T-helper 22 cell (primary cell): ENCODE measurements at places on chromosomes 7 and 10.

- no peak for DNase-seq
Measured at GRCh38 chr10:33460505-33461294, 126.2 kb upstream of the NRP1 start.

DNA sequence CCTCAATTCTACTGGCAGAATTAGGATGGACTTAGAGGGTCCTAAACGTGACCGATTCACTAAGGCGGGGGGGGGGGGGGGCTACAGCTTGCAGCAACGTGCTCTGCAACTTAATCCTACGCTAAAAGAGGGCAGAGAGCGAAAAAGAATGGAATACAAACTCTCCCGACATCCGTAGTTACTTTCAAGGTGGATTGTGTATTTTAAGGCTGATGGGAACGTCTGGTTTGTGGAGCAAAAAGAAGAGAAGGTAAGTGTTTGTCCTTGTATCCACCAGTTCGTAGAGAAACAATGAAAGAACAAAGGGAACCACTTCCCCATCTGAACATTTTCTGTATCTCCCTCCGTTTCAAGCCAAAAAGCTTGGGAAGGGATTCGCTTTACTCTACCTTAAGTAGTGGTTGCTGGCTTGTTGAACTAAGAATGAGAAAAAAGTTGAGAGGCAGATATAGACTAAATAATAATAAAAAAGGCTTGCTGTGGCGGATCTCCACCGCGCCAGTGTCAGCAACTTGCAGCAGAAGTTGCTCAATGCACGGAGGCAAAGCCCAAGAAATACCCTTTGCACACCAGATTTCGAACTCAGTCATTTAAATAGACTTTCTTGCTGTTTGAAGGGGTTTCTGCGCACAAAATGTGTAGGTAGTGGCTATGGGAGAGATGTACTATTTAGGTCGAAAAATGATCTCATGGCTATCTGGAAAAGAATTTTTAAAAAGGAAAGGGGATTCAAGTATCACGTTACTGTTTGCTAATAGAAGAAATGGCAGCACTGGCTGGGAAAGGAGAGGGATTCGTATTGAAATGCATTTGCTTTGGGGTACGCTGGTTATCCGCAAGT, 736 bp downstream of the SKIDA1 start:
- DNase-seq = no peak

DNA sequence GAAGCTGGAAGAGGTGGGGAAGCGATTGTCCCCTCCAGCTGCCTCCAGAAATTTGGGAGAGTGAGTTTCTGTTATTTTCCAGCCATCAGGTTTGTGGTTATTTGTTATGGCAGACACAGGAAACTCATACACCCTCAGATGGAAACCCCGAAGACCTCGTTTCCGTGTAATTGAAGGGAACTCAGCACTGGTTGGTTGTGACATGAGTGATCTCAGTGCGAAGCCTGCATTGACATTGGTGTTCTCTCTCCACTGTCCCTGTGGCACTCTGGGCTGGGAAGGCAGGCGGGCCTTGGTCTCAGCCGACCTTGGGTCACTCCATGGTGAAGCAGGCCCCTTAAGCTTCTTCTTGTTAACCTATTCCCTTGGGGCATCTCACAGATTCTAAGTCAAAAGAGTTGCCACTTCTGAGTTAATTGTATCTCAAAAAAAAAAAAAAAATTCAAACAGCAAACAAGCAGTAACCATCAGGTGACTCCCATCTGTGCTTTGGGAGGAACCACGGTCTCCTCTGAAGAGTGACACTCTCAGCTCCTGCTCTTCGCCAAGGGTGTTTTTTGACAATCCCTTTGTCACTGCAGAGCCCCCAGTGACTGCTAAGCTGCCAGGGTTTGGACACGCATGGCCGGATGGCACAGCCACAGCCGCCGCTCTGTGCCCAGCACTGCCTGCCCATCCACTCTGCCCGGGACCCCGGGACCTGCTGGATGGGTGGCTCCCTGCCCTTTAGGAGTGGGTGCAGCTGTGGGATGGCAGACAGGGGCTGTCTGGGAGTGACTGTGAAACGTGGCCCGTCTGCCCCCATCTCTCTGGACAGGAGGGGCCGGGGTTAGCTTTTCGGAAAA, 233.6 kb downstream of the PRPF18 start:
- DNase-seq = no peak

DNA sequence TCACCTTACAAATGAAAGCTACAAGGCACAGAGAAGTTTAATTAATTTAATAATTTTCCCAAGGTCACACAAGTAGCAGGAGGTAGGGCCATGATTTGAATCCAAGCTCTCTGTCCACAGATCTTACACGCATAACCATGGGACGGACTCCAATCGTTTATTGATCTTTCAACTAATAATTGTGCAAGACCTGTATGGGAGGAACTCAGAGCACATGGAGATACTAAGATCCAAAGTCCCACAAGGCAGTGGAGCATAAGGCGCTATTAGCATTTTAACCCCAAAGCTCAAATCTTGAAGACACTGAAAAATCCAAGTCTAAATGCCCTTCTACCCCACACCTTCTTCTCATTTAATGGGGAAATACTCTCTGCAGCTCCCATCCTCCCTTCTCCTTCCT, 143.5 kb downstream of the FGFR2 start:
- no peak for DNase-seq

DNA sequence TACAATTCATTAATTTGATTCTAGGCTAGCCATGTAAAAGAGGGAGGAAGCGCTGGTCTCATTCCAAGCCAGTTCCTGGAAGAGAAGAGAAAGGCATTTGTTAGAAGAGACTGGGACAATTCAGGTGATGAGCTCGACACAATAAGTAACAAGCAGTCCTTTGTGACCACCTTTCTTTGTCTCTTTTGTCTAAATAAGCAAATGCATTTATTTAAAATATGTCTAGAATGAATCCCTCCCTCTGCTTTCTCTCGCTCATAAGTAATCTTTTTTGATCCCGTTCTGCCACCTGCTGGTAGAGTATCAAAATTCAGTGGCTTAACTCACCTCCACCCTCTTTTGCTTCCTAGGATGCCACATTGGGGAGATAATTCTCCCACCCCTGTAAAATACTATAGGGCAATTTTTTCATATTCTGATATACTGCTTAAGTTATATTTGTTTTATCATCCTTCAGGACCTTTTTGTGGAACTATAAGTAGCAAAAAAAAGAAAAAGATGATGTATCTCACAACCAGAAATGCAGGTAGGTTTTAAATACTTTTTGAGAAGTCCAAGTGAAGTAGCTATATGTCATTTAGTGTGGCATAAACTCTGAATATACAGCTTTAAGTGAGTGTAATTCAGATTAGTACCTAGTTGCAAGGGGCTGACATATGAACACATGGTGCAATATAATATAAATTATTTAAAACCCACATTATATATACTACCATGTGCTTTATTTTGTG, 91.5 kb downstream of the GSDME start:
- DNase-seq = peak; percentile 3

DNA sequence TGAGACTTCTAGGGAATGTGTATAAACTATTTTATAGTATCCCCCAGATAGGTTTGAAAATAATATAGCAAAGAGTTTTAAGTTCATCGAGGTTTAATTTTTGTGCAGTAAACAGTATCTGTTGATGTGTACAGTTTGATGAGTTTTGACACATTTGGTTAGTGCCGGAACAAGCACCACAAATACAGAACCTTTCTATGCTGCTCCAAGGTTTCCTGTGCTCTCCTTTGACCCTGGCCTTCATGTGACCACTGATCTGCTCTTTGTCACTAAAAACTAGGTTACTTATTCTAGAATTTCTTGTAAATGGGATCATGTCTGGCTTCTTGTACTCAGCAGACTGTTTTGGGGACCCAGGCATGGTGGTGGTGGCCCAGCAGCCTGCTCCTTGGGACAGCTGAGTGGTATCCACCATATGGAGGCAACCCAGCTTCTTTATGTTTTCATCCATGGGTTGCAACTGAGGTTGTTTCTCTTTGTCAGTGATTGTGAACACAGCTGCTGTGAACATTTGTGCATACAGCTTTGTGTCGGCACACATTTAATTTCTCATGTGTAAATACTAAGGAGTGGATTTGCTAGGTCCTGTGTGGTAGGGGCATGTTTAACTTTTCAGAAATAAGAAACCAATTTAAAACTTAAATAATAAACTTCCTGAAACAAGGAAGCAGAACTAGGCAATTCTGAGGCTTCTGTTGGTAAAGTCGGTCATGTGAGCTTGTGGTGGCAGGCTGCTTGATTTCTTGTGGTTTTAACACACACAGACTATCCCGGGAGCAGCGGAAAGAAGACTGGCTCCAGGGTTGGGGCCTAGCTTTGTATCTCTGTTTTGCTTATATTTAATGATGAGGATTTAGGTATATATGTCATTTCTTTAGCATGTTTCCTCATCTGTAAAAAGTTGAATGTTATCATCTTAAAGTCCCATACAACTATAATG, 219.4 kb downstream of the ABCA13 start:
- DNase-seq = no peak
